ENCODE measurements at places on chromosomes 1 and 21.

DNA sequence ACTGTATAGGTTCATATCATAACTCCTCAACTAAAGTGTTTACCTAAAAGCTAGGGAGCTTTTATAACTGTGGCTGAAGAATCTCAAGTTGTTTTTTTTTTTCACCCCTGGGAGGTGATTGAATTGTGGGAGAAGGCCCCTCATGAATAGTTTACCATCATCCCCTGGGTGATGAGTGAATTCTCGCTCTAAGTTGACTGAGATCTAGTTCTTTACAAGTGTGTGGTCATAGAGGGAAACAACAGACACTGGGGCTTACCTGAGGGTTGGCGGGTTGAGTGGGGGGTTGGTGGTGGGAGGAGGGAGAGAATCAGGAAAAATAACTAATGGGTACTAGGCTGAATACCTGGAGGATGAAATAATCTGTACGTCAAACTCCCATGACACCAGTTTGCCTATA, 7.9 kb upstream of the ZSCAN20 start:
- no peak for DNase-seq

GRCh38 chr1:206573319-206573718, 38.9 kb downstream of the EIF2D start:
- no peak for DNase-seq

GRCh38 chr1:76961181-76961819, 94.0 kb downstream of the ST6GALNAC5 start:
- no peak for DNase-seq

DNA sequence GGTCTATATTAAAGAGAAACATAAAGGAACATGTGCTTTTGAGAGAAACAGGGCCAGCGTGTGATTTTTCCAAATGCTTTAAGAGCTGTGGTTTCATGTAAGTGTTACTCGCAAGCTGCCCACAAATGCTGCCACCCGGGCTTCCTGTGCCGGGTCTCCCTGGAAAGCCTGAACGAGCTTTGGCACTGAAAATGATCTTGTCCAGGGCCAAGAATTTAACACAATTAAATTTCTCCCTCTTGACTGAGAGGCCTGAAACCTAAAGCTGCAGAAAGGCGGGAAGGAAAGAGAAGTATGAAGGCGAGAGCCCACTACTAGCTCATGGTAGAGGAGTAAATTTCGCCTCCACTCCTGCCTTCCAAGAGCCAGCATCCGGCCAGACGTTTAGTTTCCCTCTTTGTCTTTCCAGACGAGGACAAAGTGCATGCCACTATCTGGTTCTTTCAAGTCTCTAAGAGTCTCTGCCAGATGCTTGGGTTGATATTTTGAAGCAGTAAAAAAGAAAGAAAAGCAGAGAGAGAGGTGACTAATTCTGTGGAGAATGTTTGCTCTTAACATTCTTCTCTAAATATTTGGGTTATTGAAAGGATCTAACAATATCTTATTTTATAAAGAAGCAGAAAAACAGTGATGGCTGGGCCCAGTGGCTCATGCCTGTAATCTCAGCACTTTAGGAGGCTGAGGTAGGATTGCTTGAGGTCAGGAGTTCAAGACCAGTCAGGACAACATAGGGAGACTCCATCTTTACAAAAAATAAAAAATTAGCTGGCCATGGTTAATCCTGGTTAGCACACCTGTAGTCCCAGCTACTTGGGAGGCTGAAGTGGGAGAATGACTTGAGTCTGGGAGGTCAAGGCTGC, 100.0 kb upstream of the HNRNPU start:
- DNase-seq = peak; percentile 24

DNA sequence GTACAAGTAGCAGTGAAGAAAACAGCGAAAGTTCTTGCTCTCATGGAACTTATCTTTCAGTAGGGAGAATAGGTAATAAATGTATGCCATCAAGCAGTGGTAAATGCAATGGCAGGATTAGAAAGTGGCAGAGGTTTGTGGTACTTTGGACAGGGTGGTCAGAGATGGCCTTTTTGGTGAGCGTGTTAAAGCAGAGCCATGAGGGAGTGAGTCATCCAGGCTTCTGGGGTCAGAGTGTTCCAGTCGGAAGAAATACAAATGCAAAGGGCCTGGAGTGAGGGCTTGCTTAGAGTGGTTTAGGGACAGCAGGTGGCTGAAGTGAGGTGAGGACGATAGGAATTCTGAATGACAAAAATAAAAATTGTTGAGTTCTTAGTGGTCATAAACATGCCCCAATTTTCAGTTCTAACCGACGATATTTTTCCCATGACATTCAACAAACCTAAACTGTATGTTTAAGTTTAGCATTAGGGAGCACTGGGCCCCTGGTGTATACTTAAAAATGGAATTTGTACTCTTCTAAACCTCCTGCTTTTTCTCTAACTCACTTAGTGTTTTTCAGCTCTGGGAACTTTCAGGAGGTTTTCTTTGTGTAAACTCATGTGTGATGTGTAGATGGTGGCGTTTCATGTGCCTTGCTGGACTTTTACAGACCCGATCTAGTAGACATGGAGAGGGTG, 78.2 kb downstream of the MACF1 start:
- no peak for DNase-seq

GRCh38 chr1:53137729-53138128, 4.7 kb downstream of the SLC1A7 start:
- DNase-seq = no peak

- DNase-seq = no peak
These were observed 52.7 kb upstream of the WLS start for GRCh38 chr1:68285046-68285445.

Data from CD4-positive, alpha-beta T cell treated with Interleukin-6 for 4 hours (primary cell).